K562 (cell line): ENCODE measurements at places on chromosomes 4 and X. TPM values are rescaled to one million over a fixed set of nuclear protein-coding genes. Genes with fewer than 3 reads are reported as not detected.

GRCh38 chr4:60911127-60911526 is 289.0 kb upstream of the ADGRL3 start:
- H3K27me3 ChIP-seq: no peaks in the 10 kb centered on the region
- H3K4me1 ChIP-seq: no peaks in the 10 kb centered on the region
- H3K27ac ChIP-seq: no peak overlapping the region
- no peak overlapping the region for H3K4me3 ChIP-seq
- no peaks in the 10 kb centered on the region for H3K36me3 ChIP-seq

- no peaks in the 10 kb centered on the region for H3K4me1 ChIP-seq
- no peak overlapping the region for H3K4me3 ChIP-seq
- H3K27ac ChIP-seq: no peak overlapping the region
- no peaks in the 10 kb centered on the region for H3K27me3 ChIP-seq
- DNase-seq: peak; percentile 3
- peaks cover 10% of the 10 kb centered on the region; the same call in 2 of the 3 replicates for H3K36me3 ChIP-seq
Measured at GRCh38 chr4:122309988-122310626, 68.7 kb upstream of the ADAD1 start.

DNA sequence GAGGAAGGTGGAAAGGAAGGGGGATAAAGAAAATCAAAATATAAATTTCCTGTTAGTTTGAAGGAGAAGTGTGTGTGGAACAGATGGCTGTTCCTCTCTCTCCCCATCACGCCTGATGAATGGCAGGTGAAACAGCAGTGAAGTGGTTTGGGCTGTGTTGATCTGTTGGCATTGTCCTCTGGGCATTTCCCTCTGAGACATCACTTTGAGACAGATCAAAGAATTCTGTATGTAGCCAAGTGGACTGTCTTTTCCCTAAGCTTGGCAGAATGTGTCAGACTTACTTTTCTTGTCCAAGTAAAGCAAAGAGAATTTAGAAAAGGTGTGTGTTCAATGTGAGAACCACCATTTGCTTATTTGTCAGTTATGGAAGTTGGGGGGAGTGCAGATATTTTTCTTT is 47.5 kb downstream of the SEPTIN11 start:
- no peak overlapping the region for H3K27ac ChIP-seq
- no peaks in the 10 kb centered on the region for H3K4me1 ChIP-seq
- no peak for DNase-seq
- no peaks in the 10 kb centered on the region for H3K27me3 ChIP-seq

DNA sequence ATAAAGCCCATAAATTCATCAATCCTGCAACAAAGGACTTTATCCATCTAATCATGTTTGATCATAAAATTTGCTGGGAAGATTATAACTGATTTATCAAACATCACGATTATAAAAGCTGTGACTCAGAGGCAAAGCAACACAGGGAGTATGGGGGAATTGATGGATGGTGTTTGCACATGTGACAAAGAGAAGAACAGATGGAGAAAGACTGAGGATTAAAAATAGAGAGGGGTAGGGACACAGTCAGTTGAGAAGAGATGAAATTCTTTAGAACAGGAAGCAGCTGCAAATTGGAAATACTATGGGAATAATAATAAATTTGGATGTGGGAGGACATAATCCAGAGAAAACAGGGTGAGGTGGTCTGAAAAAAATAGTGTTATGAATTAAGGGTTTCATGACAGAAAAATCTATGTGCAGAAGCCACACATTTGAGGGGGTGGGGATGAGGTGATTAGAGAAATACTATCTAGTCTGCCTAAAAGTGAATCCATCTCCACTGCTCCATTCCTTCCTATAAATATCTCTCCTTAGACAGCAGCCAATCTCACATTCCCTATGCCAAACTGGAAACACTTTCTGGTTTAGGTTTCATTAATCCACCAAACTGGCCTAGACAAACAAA is 6.2 kb downstream of the PRR32 start:
- H3K27me3 ChIP-seq: no peaks in the 10 kb centered on the region
- DNase-seq: no peak

DNA sequence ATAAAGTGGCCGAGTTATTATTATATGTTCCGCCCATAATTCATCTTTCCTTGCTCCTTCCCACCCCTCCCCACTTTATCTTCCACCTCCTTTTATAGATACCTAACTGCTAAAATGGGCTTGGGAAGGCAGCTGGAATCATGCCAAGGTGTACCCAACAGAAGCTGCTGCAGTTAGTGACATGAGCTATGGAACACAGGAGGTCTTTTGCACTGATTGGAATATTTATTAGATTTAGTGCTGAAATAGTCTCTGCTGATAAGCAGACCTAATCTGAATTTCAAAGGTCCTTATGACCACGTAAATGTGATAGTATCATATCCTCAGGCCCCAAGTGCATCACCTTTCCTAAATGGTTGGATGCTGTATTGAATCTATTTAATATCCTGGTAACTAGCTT is 64.9 kb downstream of the HMGB2 start:
- no peak overlapping the region for H3K27ac ChIP-seq
- H3K36me3 ChIP-seq: no peaks in the 10 kb centered on the region
- no peak overlapping the region for H3K4me3 ChIP-seq
- no peaks in the 10 kb centered on the region for H3K27me3 ChIP-seq

DNA sequence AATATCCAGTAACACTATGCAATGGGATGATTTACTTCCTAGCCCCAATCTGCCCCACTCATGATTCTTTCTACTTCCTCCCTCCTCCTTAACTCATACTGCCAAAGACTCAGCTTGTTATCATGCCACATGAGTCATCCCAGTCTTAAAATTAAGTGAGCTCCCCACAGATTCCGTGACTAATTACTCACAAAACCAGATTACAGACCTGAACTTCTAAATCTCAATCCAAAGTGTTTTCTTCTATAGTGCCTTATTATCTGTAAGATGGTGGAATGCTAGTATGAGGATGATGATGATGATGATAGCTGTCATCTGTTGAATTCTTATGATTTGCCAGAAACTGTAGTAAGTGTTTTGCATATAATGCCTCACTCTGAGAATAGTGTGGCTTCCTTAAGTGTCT is 27.7 kb upstream of the GPC3 start:
- no peaks in the 10 kb centered on the region for H3K27me3 ChIP-seq
- no peak overlapping the region for H3K4me3 ChIP-seq
- no peaks in the 10 kb centered on the region for H3K36me3 ChIP-seq
- no peaks in the 10 kb centered on the region for H3K4me1 ChIP-seq
- H3K27ac ChIP-seq: no peak overlapping the region

GRCh38 chrX:110181459-110182137 is 136.3 kb downstream of the AMMECR1 start:
- no peaks in the 10 kb centered on the region for H3K27me3 ChIP-seq
- no peak overlapping the region for H3K27ac ChIP-seq
- no peak overlapping the region for H3K4me3 ChIP-seq
- H3K4me1 ChIP-seq: peaks cover 24% of the 10 kb centered on the region
- no peak for DNase-seq

DNA sequence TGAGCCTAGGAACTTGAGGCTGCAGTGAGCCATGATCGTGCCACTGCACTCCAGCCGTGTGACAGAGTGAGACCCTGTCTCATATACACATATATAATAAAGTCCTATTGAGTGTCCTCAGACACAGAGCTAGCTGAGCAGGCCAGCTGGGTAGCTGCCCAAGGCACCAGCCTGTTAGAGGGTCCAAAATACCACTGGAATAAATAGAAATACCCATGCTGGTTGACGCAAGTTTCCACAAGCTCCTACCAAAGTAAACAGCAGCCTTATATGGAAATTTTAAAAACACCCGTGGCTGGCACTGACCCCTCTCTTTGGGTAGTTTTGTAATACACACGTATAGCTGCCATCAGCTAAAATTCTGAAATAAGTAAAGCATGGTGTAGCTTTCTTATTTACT is 348.6 kb downstream of the BCOR start:
- no peak overlapping the region for H3K4me3 ChIP-seq
- H3K27me3 ChIP-seq: no peaks in the 10 kb centered on the region; the same call in 1 of the 2 replicates
- H3K4me1 ChIP-seq: peaks cover 7% of the 10 kb centered on the region; the same call in 2 of the 3 replicates
- no peak overlapping the region for H3K27ac ChIP-seq
- no peak for DNase-seq

DNA sequence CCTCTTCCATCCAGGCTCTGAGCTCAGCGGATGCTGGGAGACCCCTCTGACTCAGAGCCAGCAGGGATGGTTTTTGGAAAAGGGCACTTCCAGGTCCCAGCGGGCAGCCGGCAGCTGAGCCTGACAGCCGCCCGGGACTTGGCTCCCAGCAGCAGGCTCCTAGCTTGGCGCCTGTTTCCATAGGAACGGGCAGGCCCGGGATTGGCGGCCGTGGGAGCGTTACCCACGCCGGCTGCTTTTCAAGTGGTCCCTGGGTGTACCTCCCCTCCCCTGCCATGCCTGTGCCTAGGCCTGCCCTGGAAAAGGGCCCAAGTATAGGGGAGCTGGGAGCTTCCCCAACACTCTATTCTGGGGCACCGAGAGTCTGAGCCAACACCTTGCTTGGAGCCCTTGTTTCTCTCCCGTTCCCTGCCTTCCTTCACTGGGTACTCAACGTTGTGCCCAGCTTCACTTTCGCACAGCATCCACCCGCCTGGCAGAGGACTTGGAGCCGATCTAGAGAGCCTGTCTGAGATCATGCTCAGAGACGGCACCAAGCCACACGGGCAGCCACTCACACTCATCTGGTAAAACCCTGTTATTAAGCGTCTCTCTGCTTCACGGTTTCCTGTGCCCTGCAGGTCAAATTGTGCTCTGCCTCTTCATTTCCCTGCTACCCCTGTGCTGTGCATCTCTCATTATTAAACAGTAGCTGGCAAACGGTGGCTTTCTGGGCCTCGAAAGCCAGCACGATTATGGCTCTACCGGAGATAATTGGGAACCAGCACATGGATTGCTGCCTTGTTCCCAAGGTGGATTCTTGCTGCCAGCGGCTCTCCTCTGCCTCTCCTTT is 521.5 kb downstream of the BCOR start:
- H3K36me3 ChIP-seq: no peaks in the 10 kb centered on the region
- H3K27me3 ChIP-seq: peaks cover 16% of the 10 kb centered on the region
- DNase-seq: no peak
- H3K27ac ChIP-seq: no peak overlapping the region
- H3K4me3 ChIP-seq: no peak overlapping the region
- H3K4me1 ChIP-seq: no peaks in the 10 kb centered on the region

DNA sequence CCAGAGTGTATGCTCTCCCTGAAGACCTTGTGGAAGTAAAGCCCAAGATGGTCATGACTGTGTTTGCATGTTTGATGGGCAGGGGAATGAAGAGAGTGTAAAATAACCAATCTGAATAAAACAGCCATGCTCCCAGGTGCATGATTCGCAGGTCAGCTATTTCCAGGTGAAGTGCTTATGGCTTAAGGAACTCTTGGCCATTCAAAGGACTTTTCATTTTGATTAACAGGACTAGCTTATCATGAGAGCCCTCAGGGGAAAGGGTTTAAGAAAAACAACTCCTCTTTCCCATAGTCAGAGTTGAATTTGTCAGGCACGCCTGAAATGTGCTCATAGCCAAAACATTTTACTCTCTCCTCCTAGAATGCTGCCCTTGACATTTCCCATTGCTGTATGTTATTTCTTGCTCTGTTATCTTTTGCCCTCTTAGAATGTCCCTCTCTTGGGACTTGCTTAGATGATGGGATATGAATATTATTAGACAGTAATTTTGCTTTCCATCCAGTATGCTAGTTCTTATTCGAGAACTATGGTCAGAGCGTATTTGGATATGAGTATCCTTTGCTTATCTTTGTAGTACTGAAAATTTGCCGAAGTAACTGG is 88.6 kb downstream of the PLS3 start:
- H3K36me3 ChIP-seq: no peaks in the 10 kb centered on the region
- H3K4me3 ChIP-seq: no peak overlapping the region
- no peak for DNase-seq
- H3K4me1 ChIP-seq: no peaks in the 10 kb centered on the region

DNA sequence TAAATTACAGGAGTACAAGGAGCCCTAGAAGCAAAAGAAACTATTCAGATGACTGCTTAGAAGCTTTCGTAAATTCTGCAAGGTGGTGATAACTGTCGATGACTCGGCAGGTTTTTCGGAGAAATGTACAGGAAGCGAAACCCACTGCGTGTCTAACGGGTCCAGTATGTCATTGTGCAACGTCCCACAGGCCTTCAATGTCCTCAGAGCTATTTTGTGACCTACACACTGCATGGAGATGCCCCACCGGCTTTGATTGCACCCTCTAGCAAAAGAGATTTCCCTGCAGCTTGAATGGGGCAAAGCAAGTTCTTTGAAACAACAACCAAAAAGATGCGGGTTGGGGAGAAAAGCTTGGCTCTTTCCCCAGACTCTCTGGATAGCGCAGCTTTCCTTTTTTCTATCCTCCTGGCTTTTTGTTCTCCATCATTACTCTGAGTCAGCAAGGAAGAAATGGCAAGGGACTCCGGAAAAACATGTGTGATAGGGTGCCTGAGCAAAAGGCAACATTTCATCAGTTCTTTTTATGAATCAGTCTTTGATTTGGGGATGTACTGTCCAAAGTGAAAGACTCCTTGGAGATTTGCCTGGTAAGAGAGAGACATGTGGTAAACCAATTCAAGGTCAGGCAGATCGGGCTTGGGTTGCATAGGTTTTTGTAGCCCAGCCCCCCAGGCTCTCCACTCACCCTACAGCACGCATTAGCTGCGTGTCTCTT is 112.0 kb upstream of the TBL1X start:
- H3K27me3 ChIP-seq: no peaks in the 10 kb centered on the region
- no peaks in the 10 kb centered on the region for H3K36me3 ChIP-seq
- peak overlapping the region; percentile 24; the same call in 1 of the 2 replicates for H3K4me3 ChIP-seq
- H3K4me1 ChIP-seq: peaks cover 33% of the 10 kb centered on the region; the same call in 2 of the 3 replicates

The GAB3 gene
- 18.3 and 20.2 TPM in 2 replicates for polyA plus RNA-seq

The MAGEA10 gene
- polyA plus RNA-seq: not detected in 2 replicates

The IL1RAPL2 gene
- polyA plus RNA-seq: not detected in 2 replicates

The UCP1 gene
- polyA plus RNA-seq: not detected in 2 replicates

The GYG2 gene
- polyA plus RNA-seq: 3.4 and 3.7 TPM in 2 replicates

The RPA4 gene
- 0.20 TPM in 1 of 2 replicates, not detected in the other for polyA plus RNA-seq

The ASMT gene
- not detected in 2 replicates for polyA plus RNA-seq
